ENCODE measurements at places on chromosomes 1 and 21.

DNA sequence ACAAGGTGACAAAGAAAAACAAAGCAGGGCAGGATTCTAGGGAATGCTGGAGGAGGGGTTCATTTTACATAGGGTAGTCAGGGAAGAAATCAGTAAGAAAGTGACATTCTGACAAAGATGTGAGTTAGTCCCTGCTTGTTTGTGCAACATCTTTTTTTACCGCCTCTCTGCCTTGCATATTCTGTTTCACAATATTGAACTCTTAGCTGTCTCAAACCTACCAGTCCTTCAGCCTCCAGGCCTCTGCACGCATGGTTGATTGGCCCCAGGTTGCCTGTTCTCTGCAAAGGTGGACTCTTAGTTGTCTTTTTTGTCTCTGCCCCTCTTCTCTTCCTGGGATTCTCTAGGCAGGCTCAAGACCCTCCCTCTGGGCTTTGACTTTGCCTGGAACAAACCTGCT lies 152.2 kb upstream of the RUNX1 start:
- no peak for DNase-seq

DNA sequence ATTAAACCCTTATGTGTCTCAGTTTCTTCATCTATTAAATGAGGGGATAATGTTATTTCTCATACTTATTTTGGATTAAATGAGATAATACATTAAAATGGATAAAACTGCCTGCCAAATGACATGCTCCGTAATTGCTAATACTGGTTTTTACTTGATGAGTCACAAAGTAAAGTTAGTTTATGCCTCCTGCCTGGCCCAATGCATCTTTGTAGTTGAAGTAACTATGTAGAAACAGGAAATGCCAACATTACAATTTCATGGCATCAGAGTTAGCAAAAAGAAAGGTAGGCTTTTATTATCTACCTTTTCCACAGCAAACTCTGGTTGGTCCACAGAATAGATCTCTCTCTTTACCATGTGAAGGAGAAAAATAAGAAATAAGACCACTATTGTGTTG lies 214.5 kb downstream of the TBX15 start:
- no peak for DNase-seq

GRCh38 chr1:55617288-55617982 lies 402.3 kb upstream of the USP24 start:
- DNase-seq: no peak

GRCh38 chr1:204260601-204261197 lies 46.9 kb upstream of the GOLT1A start:
- DNase-seq: no peak

- DNase-seq: no peak
These were observed 68.7 kb downstream of the KIRREL1 start for GRCh38 chr1:158062174-158062573.

- no peak for DNase-seq
These were observed 262.5 kb upstream of the ZP4 start for GRCh38 chr1:238153253-238153652.

- no peak for DNase-seq
These were observed 120.7 kb upstream of the CSF3R start for GRCh38 chr1:36603461-36603860.

DNA sequence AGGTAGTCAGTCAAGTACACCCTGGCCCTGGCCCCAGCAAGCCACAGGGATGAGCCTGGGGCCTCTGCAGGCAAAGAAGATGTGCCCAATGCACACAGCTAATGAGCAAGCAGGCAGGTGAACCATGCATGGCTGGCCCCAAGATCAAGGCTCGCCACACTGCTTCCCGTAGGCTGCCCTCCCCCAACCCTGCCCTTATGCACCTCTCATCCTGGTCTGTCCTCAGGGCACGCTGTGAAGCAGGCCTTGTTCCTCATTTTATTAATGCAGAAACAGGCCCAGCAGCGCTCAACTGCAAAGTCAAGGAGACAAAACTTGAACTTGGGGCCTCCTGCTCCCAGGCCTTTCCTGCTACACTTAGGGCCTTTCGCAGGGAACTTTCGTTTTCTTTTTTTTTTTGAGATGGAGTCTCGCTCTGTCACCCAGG lies 35.6 kb upstream of the ID3 start:
- DNase-seq: no peak

DNA sequence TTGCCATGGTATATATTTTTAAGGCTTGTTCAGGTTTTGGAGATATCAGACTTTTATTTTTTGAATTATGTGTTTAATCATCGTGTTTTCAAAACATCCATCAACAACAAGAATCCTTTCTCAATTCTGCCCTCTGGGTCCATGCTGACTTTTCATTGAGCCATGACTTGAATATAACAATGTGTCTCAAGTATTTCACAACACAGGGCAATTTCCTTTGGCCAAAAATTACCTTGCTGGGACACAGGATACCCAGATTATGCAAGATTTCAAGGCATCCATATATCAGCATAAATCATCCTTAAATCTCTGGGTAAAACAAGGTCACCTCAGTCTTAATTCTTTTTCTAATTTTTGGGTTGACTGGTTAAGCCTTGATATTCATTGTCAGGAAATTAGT lies 411.2 kb upstream of the USP24 start:
- DNase-seq: no peak

DNA sequence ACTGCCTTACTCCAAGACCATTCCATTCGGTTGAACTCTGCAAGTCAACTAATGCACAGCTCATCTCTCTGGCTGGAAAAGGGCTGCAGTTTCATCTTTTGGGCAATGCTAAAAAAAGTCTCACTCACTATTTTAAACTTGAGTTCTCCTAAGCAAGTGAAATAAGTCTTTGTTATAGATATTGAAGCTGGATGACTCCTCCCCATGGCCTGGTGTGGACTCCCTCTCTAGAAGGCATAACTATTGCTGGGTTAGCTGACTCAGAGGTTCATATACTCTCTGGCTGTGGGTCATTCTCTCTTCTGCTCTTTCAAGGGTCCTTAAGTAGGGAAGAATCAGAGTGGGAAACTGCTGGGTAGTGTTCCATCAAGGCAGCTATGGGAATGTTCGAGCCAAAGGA lies 88.0 kb downstream of the XCL2 start:
- no peak for DNase-seq

- DNase-seq: no peak
These were observed 88.5 kb upstream of the VCAM1 start for GRCh38 chr1:100631015-100631551.

DNA sequence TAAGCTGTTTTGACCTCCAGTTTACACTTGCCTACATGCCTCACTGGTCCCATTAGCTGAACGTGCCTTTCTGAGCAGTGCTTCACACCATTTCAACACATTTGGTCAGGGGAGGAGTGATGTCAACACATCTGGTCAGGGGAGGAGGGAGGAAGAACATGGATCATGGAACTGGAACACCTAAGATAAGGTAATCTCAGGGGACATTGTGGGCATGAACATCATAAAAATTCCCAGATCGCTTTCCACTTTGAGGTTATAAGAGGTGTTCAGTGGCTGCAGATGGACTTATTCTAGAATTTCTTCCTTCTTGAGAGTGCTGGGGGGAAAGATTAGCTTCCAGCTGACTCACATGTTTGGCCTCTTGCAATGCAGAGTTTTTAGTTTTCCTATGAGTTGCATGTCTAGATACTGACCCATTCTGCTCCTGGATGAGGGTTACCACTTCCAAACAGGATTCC lies 2.0 kb downstream of the QSOX1 start:
- DNase-seq: no peak

- DNase-seq: no peak
These were observed 48.9 kb downstream of the CHML start for GRCh38 chr1:241591317-241591716.

DNA sequence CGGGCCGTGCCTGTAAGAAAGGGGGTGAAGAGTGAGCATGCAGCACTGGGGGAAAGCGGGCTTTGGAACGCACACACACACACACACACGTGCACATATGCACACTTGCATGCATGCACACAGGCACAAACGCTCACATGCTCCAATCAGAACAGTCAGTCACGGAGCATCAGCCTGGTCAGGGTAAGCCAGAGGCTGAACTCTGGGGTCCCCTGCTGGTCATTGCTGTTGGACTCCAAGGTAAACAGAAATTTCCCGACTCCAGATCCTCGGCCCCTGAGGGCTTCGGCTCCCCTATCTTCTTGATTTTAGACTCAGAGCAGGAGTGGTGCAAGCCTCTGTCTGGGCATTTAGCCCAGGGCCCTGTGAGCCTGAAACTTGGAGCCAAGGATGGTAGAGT lies 54.2 kb downstream of the SYT2 start:
- DNase-seq: no peak

GRCh38 chr1:47991187-47991586 lies 6.0 kb downstream of the TRABD2B start:
- no peak for DNase-seq

- no peak for DNase-seq
These were observed 45.1 kb downstream of the FYB2 start for GRCh38 chr1:56774067-56774609.

DNA sequence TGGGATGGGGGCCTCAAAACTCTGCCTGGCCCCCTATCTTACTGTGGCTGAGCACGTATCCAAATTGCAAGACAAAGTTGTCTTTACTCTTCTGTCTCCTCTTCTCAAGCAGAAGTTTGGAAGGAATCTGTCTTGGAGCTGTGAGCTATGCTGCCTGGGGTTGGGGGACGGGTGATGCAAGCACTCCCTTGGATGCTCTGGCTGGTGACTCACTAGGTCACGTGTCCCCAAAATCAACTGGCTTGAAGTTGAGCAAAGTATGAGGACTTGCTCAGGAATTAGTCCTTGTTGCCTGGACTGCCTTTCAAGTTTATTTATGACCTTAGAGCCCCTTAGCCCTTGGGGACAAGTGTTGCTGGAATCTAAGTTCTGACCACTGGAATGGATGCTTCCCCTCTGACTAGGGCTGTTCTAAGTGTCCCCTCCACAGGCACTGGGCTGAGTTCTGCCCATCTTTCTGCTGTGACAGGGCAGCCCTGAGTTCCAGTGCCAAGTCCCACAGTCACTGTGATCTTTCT lies 269.5 kb downstream of the HHAT start:
- no peak for DNase-seq

- no peak for DNase-seq
These were observed 55.3 kb downstream of the CHD5 start for GRCh38 chr1:6124746-6125365.

- no peak for DNase-seq
These were observed 244.7 kb downstream of the RRAGC start for GRCh38 chr1:38614861-38615260.

DNA sequence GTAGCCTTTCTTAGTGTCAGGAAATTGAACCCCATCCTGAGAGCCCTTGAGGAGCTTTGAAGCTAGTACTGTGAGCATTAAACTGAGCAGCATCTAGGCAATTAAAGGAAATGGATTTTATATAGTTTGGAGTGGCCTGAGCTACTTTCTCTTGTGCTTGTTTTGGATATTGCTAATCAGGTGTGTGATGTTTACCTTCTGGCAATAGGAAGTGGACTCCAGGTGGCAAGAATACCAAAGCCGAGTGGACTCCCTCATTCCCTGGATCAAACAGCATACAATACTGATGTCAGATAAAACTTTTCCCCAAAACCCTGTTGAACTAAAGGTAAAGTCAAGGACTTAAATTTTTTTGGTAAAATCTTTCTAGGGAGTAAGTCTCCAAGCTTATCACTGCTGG lies 79.4 kb downstream of the MACF1 start:
- DNase-seq: no peak

Measured in activated CD8-positive, alpha-beta memory T cell treated with anti-CD3 and anti-CD28 coated beads for 1 hour (primary cell).